ENCODE measurements at places on chromosomes 3 and 15.

GRCh38 chr3:123027292-123028232 lies at the start of gene SEMA5B:
Gene SEMA5B, minus strand, starts transcription at chr3:123027763. Its CDS starts 66,500 bp downstream, at chr3:122961263.
- no peak for DNase-seq

DNA sequence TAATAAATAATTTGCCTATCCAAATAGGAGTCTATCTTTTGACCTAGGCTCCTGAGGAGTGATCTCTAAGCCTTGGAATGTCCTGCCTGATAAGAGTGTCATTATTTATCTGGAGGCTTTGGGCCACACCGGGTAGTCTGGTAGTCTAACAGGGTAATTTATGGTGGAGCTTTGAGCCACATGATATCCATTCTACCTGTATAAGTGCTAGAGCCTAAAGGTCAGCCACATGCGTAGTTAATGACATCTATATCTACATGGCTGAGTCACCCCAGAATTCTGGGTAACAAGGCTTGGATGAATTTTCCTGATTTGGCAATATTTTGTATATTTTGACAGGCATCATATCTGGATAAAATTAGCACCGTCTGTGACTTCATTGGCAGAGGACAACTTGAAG lies 681.4 kb downstream of the MCTP2 start:
- no peak for DNase-seq

DNA sequence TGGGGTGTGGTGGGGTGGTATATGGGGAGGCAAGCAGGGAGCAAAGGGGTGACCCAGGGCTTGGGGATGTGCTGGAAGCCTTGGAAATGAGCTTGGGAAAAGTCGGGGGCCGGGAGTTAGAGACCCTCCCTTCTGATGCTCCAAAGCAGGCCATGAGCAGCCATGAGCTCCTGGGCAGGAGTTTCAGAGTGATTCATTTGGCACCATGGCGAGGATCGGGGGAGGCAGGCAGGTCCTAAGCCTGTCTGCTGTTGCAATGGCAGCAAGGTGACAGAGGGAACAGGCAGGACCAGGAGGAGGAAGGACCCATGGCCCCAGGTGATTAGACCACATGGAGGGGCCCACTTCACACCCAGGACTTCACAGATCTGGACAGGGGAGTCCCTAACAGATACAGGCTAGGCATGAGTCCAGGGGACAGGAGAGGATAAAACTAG lies 21.3 kb downstream of the RGMA start:
- no peak for DNase-seq

GRCh38 chr3:46194868-46195553 lies 13.1 kb downstream of the CCR1 start:
- no peak for DNase-seq
